ENCODE measurements at places on chromosomes 12 and 14.

GRCh38 chr12:104702565-104703139 lies 245.9 kb downstream of the CHST11 start:
- no peak for DNase-seq

- no peak for DNase-seq
Measured at GRCh38 chr14:54137614-54137961, 181.0 kb upstream of the BMP4 start.

DNA sequence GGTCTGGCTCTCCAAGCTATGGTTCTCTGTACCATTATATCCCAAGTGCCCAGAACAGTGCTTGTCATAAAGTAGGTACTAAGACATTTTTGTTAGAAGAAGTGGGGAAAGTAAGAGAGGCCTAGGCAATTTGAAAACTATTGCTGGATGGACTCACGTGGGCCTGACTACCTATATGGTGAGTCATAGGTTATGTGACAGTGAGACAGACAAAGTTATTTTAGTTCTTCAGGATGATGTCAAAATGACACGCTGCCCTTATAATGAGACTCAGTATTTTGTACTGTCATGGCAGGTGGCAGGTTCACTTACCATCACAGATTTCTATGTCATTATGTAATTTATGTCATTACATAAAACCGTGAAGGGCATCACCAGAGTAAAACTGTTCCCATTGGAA lies 53.1 kb downstream of the PARP11 start:
- no peak for DNase-seq

GRCh38 chr12:108759924-108760323 lies 28.6 kb upstream of the CORO1C start:
- DNase-seq, result no peak

- DNase-seq, result no peak
Measured at GRCh38 chr12:123850246-123851134, 88.4 kb downstream of the DNAH10 start.

- DNase-seq, result no peak
Measured at GRCh38 chr12:24246934-24247333, 297.5 kb upstream of the SOX5 start.

- no peak for DNase-seq
Measured at GRCh38 chr12:103751171-103751570, 89.9 kb downstream of the NT5DC3 start.

DNA sequence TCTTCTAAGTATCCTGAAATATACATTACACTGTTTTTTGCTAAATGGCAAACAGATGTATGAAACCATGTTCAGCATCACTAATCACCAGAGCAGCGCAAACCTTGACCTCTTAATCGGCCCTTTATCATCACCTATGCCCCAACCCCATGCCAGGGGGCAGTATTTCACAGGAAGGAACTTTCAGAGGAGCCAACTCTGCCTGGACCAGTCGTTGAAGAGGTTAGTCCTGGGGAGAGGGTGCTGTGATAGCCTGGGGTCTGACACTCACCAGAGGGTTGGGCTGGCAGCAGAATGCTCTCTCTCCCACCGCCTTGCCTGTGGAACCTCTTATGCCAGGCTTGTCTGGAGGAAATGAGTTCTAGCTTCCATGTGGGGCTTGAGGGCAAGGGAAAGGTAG lies 411.7 kb downstream of the TMEM117 start:
- no peak for DNase-seq

GRCh38 chr14:84084056-84084630 lies 1445.8 kb upstream of the FLRT2 start:
- no peak for DNase-seq

DNA sequence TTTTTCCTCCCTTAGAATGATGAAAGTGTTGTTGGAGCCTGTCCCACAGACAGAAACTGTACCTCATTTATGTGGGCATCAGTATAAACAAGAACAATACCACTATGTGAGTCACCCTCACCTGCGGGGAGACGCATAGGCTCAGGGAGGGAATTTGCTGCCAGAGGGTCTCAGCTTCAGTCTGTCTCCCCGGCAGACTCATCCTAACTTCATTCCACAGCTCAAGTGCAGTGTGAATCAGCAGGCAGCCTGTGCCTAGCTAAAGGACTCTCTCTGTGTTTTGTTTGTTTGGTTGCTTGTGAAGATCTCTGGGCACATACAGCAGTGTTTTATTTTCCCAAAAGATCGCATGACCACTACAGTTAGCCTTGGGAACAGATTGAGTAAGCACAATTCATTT lies 98.9 kb downstream of the PRKCH start:
- DNase-seq, result no peak

DNA sequence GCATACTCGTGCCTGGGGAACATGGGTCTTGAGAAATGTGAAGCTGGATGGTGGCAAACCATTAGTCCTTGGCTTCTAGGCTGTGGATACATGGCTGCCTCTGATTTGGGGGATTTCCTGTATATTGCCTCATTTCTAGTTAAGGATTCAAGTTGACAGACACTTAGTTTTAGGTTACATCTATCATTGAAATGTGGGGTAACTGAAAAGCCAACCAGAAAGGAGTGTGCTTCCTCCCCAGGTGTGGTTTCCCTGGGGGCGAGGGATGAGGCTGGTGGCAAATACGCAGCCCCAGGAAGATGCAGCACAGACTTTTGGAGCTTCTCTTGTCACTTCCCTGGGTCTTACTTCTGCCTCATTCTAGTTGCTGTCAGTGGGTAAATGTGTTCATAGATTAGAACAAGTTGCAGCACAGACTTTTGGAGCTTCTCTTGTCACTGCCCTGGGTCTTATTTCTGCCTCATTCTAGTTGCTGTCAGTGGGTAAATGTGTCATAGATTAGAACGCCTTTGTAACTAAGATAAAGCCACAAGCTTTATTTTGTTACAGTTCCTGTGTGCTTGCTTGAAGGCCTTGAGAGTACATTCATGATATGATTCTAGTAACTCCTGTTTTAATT lies 85.1 kb downstream of the BORCS5 start:
- DNase-seq, result peak; percentile 67
